ENCODE measurements at places on chromosomes 13 and 19. TPM values are rescaled to one million over a fixed set of nuclear protein-coding genes. Genes with fewer than 3 reads are reported as not detected.

Gene PSMC4
- total RNA-seq, result 120 TPM

Gene TRIM28
- total RNA-seq, result 908 TPM

Gene KLF2
- total RNA-seq, result 39.4 TPM

Gene STX10
- 149 TPM for total RNA-seq

Gene XAB2
- 103 TPM for total RNA-seq

Gene PDS5B
- total RNA-seq, result 26.5 TPM

Data from HCT116 (cell line).